ENCODE measurements at places on chromosomes 3 and 15. TPM values are rescaled to one million over a fixed set of nuclear protein-coding genes. Genes with fewer than 3 reads are reported as not detected.

ALG1L2 gene
- 0.43 TPM for total RNA-seq

MSL2 gene
- 20.1 TPM for total RNA-seq

MGLL gene
- 83.5 TPM for total RNA-seq

MYZAP gene
- 966 TPM for total RNA-seq

TRPC1 gene
- 10.0 TPM for total RNA-seq

IL20RB gene
- 0.35 TPM for total RNA-seq

QARS1 gene
- 207 TPM for total RNA-seq

AMIGO3 gene
- total RNA-seq = not detected

CCDC66 gene
- 13.8 TPM for total RNA-seq

UPK1B gene
- not detected for total RNA-seq

ZBED2 gene
- not detected for total RNA-seq

RBM6 gene
- 43.0 TPM for total RNA-seq

ARGFX gene
- total RNA-seq = not detected

GRCh38 chr3:18345015-18345367 is 80.1 kb downstream of the SATB1 start:
- no peak for DNase-seq

GRCh38 chr3:60096403-60096802 is 1046.6 kb upstream of the CFAP20DC start:
- no peak for DNase-seq

DNA sequence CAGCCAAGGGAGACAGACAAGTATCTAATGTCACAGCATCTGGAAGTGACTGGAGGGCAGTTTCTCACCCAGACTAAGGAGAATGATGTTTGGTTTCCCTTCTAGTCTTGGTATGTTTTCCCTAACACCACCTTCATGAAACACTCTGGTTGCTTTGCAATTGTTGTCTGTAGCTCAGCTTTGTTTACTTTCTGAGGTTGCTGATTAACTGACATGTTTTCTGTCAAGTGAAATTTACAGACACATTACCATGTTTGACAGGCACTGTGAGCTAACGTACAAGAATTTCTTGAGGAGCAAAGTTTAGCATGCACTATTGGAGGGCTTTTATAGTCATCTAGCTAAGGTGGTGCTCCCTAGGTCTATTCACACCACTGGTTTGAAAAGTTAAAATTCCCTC is 131.6 kb upstream of the NECTIN3 start:
- DNase-seq = no peak

DNA sequence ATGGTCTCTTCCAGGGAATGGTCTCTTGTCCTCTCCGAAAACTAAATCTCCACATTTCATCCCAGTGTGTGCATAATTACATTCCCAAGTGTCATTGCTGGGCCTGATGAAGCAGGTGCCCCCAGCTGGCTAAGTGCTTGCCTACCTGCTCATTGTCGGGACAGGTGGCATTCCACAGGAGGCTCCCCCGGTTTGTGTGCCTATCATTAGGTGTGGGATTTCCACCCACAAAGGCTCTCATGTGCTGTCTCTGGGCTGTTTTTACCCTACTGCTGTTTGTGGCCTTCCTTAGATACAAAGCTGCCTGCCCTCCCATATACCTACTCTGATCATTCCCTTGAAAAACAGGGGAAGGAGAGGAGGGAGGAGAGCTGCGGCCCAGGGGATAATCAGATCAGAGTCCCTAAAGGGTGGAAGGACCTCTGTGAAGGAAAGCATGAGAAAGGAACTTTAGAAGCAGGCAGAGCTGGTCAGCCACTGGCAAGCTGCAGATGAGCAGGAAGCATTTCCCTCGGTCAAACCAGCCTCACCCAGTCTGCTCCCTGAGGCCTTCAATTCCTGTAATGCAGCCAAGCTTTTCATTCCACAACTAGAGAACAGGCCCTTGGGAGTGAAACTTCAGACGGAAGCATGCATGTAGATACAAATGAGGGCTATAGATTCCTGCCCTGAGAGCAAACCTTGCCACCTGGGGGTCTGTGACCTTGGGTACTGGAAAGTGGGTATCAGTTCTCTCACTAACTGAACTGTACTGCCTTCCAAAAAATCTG is 60.7 kb upstream of the HEG1 start:
- DNase-seq = no peak

DNA sequence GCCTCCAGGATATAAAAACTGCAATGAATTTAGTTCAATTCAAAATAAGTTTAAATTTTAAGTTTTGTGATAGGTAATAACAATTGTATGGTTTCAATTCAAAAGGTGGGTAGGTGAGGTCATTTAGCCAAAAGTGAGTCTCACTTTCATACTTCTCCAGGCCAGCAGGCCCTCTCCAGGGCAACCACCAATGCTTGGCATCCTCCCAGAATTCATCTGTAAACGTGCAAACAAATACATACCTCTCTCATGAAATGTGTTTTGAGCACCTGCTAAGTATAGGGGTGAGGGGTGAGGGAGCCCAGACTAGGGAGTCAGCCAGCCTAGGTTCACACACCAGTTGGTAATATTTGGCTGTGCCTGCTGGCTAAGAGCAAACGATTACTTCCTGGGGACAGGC is 22.0 kb upstream of the RBSN start:
- DNase-seq = no peak

- DNase-seq = no peak
These were observed 286.7 kb upstream of the SOX2 start for GRCh38 chr3:181425074-181425473.

- DNase-seq = no peak
These were observed 27.2 kb upstream of the MUC20 start for GRCh38 chr3:195693428-195694216.

DNA sequence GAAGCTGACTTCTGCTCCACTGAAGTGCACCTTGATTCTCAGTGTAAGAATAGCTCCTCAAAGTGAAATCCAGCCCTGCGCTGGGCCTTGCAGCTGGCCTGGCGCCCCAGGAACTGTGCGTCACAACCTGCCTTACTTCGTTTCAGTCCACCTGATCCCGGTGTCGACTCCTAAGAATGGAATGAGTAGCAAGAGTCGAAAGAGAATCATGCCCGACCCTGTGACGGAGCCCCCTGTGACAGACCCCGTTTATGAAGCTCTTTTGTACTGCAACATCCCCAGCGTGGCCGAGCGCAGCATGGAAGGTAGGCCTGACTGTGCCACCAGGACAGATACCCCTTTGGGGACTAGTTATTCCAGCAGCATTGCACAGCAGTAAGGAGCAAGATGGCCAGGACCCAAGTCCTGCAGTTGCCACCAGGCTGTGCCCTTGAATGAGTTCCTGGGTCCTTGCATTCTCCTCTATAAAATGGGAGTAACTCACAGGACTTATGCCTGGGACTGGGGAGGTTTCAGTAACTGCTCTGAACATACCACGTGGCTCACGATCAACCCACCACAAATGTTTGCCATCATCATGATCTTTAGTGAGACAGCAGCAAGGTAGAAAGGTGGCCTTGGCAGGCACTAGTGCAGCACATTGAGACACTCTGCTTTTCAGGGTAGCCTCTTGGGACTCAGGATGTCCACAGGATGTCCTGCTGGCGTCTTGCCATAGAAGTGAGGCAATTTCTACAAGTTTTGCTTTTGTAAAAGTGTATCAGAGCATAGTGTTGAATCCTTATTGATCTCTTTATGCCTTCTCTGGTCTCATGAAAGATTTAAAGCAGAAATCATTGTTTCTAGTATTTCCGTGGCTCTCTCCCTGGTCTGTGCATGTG is 46.8 kb downstream of the PXYLP1 start:
- DNase-seq = no peak

DNA sequence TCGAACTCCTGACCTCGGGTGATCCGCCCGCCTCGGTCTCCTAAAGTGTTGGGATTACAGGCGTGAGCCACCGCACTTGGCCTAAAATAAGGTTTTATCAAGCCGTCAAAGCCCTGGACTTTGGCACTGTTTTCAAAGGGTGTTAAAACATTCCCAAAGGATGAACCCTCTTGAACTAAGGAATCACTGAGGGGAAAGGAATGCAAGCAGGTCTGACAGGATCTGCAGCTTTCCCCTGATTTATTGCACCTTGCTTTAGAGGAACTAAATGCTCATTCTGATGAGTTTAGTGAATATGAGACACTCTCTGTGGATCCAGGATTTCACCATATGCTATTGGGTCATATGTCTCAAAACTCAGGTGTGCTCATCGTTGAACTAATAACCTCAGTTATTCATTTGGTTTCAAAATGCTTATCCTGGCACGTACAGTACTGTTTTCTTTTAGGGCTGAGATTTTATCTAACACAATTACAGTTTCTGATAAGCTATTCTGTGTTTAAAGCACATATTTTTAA is 63.0 kb upstream of the TSC22D2 start:
- DNase-seq = no peak

- no peak for DNase-seq
These were observed 591 bp downstream of the FOXL2NB start for GRCh38 chr3:138947495-138948121.

DNA sequence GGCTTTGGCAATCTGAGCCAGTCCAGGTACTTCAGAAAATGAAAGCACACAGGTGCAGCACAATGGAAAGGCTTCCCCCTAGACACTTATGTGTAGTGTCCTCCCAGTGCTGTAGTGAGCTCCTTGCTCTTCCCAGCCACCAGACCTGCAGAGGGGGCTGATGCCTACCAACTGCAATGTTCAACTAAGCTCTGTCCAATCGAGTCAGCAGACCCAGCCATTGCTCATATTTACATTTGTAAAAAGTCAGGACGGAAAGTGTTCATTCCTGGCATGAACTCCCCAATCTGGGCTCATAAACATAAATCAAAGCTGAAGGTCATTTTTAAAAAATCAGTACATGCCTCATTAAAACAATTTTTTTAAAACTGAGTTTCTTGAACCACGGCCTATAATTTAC is 73.0 kb downstream of the FOXP1 start:
- DNase-seq = no peak

- DNase-seq = no peak
These were observed 26.1 kb downstream of the ZXDC start for GRCh38 chr3:126449621-126450051.

DNA sequence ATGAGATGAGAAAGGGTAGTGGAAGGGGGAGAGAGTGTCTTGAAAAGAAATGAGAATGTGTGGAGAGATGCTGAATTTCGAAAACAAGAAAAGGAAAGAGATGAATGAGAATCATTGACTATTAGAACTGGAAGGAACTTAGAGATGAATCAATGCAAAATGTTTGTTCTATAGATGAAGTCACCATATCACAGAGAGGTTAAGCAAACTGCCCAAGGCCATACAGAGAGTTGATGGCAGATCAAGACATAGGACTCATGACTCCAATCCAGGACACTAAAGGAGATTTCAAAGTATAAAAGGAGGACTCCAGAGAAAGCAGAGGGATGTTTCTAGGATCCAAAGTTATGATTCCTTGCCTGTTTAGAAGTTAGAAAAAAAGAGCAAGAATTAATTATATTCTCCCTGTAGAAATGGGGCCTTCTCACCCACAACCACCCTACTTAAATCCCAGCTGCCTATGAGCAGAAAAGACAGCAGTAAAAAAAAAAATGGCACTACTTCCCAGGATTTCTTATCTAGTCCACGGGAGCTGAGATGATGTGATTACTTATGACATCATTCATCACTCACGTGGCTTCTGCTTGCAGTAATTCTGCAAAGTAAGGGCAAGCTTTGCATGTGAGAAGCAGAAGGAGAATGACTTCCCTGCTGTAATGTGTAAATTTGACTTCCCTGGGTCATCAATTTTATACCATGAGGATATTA is 210.8 kb upstream of the MRPL3 start:
- no peak for DNase-seq

GRCh38 chr3:158330870-158331269 is 221.0 kb downstream of the RSRC1 start:
- DNase-seq = no peak

DNA sequence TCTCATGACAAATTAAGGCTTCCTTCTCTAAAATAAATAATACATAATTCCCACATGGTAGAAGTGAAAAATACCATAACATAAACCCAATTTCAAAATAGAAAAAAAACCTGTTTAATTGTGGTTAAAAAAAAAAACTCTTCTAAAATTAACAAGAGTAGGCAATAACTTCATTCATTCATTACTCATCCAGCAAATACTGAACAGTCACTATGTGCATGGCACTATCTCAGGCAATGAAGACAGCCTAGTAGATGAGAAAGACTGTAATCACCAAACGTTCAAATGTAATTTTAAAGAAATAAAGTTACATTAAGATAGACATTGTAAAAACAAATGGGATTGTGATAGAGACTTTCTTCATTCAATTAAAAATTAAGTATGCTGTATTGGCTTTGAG is 43.4 kb downstream of the TFDP2 start:
- DNase-seq = no peak

GRCh38 chr15:90812171-90812957 is 56.0 kb upstream of the FURIN start:
- DNase-seq = no peak

DNA sequence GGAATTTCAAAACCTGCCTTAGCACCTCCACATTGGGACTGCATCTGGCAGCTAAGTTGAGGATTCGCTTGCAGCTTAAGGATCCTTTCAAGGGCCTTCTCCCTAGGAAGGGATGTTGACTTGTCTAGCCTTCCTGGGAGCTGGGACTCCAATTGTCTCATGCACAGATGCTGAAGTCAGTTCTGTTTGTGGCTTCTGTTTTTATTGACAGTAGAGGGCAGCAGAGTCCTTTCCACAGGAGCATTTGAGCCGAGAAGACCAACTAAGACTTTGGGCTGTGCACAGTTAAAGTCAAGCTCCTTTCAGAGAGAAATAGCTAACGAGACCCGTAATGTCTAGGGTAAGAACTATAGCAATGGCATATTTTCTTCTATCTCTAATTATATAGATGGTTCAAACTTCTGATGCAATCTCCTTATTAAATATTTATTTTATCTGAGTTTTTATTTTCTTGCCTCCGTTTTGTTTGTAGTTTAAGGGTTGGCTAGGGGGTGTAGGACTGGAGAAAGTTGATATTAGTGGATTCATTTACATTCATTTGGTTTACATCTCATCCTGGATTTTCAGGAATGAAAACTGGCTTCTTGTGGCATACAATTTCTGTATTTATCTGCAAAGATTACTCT is 59.7 kb upstream of the KBTBD8 start:
- no peak for DNase-seq

DNA sequence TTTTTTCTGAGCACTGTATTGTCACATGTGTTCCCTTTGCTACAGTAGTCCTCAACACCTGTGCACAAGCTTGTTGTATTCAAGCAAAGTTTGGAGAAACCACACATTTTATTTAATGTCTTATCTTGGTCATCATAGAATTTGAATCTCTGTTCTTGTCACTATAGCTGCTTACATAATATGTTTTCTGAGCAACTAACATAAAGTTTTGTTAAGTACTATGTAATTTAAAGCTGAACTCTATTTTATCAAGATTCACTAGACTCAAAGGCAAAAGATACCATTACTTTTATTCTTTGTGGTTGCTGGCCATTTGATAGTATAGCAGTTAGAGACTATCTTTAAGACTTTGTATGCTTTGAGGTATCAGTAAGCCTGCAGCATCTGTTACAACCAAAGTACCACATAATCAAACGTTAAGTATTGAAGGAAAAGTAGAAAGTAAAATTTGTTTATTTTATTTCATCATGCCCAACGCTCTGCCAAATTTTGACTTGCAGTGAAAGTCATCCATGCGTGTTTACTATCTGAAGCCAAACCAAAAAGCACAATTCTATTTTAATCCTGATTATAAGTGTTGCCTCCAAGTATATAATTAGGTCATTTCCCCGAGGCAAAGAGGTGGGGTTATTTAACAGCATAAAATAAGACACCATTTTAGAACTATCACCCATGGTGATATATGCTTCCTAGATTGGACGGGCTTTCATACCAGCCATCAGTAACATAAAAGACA is 10.3 kb upstream of the ABHD10 start:
- DNase-seq = no peak

Measured in Right ventricle myocardium superior (tissue), 1 donor.